ENCODE measurements at places on chromosomes 3 and 15. TPM values are rescaled to one million over a fixed set of nuclear protein-coding genes. Genes with fewer than 3 reads are reported as not detected.

Gene NANOGP8
- total RNA-seq: not detected

Gene GNAT1
- not detected for total RNA-seq

Gene MESP2
- total RNA-seq: 0.54 TPM

Gene SKOR1
- total RNA-seq: 0.05 TPM

Gene NTRK3
- total RNA-seq: 21.9 TPM

Gene SLC51A
- not detected for total RNA-seq

All from A549 treated with CORT108297 at 1 μM for 4 hours (cell line).